ENCODE measurements at places on chromosomes 7 and 10.

DNA sequence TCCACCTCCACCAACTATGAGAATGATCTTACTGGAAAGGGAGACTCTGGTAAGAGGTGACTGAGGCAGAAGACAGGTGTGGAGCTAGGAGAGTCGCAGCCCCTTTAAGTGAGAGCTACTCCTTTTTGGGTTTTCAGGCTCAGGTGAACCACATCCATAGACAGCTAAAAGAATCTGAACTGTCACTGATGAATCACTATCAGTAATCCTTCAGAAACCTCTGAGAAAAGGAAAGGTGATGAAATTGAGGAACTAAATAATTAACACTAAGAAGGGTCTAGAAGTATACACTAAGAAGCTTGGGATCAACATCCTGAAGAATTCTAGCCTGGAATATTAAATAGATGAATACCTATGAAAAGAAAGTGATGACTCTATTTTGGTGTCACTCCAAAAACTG, 83.0 kb downstream of the SORBS1 start:
- no peak for DNase-seq

GRCh38 chr10:25849988-25850387, 84.0 kb upstream of the MYO3A start:
- DNase-seq = no peak

- no peak for DNase-seq
These were observed 212.5 kb upstream of the CELF2 start for GRCh38 chr10:10804998-10805740.

DNA sequence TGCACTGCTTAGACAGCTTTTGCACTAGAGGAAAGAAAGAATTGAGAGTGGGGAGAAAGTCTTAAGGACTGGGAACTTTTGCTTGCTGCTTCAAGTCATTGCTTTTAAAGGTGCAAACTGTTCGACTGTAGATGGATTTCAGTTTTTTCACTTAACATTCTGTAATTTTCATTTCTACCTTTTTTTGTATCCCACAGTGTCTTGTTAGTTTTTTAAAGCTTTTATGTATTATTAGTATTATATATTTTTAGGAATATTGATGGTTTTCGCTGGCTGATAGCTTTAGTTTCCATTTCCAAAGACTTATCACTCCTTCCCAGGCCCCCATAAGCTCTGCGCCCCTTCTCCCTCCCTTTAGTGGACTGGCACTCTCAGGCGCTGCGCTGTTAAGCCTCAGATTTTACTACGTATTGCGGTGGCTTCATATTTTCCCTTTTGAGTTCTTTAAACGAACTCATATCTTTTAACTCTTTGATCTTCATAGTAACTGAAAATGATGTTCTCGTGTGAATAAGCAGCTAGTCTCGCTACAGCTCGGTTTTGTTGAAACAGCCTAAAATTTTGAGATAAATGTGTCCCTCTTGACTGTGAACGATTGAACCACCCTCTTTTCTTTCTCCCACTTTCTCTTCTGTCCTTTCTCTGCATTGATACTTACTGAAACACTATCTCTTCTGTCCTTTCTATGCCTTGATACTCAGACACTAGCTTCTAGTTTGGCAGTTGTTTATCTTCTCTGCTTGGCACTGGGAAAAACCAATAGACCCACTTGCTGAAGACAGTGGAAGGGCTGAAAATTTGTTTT, 2.5 kb upstream of the ETV1 start:
- DNase-seq = no peak

DNA sequence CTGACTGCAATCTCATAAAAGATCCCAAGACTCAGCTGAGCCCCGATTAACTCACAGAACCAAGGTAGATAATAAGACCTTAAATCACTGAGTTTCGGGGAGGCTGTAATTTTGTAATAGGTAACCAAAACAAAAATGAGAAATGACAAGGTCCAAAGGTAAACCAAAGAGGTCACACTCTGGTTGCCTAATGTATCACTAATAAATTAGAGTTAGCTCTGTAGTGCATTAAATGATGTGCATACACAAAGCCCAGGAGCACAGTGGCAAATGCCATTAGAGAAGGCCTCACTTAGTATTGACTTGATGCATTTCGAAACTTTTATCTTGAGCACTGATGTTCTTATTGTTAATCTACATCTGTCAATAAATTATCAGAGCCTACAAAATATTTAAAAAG, 237.7 kb upstream of the CCDC6 start:
- no peak for DNase-seq

DNA sequence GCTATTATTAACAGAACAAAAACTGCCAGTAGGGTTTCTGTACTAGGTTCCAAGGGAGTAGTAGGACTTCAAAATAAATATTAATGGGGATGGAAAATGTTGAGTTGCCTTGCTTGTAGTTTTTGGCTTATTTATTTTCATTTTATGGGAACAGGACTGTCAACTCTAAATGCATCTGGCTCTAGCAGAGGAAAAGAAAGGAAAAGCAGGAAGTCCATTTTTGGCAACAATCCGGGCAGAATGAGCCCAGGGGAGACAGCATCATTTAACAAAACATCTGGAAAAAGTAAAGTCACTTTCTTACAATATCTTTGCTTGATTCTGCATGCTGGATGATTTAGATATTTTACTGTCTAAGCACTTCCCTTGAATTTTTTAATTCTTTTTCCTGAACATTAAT, 69.4 kb downstream of the NOC3L start:
- DNase-seq = no peak

- no peak for DNase-seq
These were observed 596.5 kb downstream of the NXPH1 start for GRCh38 chr7:9029681-9030530.

GRCh38 chr10:47025253-47025539, 114.0 kb downstream of the PTPN20 start:
- no peak for DNase-seq

DNA sequence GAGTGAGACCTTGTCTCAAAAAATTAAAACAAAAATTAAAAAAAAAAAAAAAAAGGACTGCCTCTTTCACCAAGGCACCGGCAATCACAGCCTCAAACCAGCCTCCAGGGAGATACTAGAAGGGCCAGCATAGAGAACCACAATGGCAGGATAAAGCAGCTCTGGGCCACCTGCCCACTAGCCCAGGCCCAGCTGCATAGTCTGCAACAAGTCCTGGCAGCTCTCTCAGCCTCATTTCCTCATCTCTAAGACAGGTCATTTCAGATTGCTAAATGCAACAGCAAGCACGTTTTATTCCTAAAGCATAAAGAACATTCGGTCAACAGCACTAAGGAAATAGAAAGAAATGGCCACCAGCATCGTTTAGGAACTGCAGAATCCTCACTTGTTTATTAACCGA, 28.8 kb downstream of the XPNPEP1 start:
- DNase-seq = no peak

GRCh38 chr10:72321248-72322029, 33.3 kb downstream of the DNAJB12 start:
- no peak for DNase-seq

DNA sequence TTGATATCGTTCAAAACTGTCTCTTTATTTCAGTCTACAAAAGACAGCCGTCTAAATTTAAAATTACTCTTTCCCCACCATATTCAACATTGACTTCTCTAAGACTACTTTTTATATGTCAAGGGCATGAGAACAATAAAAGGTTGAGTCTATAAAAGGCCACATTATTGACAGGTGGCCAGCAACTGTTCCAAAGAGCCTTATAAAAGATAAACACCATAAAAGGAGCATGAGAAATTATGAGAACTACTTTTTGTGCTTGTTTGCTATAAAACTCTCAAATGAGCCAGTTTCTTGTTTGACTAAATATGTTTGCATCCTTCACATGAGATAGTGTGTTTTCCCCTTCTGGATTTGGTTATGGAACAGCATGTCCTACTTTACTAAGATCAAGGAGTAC, 189.2 kb downstream of the THSD7A start:
- no peak for DNase-seq

DNA sequence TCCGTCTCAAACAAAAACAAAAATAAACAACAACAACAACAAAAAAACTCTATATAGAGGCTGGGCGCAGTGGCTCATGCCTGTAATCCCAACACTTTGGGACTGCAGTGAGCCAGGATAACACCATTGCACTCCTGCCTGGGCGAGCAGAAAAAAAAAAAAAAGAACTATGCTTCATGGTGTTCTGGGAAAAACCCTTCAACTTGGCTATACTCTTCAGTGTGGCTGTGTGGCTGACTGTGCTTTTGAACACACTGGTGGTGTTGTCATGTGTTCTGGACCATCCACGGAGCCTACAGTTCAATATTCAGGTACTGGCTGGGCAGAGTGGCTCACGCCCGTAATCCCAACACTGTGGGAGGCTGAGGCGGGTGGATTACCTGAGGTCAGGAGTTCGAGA, 26.5 kb downstream of the SNX8 start:
- no peak for DNase-seq

DNA sequence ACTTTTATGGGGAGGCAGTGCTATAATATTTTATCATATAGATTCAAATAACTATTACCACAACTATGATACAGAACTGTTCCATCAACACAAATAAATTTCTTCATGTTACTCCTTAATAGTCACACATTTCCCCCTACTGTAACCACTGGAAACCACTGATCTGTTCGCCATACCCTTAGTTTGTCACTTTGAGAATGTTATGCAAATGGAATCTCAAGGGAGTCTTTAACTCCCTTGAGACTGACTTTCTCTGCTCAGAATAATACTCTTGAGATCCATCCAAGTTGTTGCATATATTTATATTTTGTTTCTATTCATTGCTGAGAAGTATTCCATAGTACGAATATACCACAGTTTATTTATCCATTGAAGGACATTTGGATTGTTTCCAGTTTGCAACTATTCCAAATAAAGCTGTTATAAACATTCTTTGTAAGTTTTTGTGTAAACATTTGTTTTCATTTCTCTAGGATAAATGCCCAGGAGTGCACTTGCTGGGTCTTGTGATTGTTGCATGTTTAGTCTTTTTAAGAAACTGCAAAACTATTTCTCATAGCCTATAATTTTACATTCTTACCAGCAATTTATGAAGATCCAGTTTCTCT, 19.7 kb upstream of the PON2 start:
- no peak for DNase-seq

DNA sequence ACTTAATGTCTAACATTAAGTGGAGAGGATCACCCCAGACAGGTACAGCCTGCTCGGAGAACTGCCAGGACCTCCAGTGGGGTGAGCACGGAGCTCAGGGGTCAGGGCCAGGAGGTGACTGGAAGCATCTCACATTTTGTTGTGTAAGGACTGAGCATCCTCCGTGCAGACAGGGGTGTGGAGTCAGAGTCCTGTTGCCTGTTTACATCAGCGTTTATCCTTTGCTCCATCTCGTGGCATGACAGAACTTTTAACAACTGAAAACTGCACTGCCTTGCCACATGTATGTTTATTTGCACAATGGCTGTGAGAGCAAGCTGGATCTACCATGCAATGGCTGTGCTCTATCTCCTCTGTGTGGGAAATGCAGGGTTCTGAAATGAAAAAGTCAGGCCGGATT, 175.4 kb upstream of the AKR1E2 start:
- no peak for DNase-seq

DNA sequence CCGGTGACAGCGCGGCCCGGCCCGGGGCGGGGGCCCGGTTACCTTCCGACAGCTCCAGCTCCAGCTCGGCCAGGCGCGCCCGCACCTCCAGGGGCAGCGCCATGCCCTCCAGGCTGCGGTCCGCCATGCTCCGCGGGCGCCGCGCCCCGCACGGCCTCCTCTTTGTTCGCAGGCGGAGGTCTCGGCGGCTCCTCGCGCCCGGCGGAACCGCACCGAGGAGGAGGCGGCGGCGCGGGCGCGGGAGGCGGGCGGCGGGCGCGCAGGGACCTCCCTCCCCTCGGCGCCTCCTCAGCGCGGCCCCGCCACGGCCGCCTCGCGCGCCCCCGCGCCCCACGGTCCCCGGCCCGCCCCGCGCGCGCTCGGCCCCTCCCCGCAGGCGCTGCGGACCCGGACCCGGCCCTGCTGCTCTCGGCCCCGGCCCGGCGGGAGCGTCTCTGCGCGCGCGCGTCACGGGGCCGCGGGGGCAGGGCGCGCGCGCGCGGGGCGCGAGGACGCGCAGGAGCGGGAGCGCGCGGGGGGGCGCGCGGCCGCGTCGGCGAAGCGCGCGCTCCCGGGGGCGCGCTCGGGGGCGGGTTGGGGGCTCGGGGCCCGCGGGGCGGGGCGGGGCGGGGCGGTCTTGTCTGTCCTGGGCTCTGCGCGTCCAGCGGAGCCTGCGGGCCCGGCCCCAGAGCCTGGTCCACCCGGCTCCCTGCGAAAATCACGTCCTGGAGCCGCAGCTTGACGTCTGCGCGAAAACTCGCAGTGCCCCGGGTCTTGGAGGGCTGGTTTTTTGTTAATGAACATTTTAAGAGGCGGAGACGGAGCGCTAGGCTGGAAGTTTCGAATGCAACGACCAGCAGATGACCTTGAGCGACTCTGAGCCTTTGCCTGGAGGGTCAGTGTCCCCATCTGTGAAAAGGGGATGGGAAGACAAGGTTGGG, at the start of gene DIP2C:
TSS of gene DIP2C (minus strand) at position 217 of the 920 bp plus-strand sequence. CDS start at position 127, 90 bp downstream.
- DNase-seq = no peak

- no peak for DNase-seq
These were observed 537.4 kb upstream of the PFKP start for GRCh38 chr10:2529945-2530344.

GRCh38 chr7:44158096-44158872, 17.2 kb upstream of the MYL7 start:
- no peak for DNase-seq

DNA sequence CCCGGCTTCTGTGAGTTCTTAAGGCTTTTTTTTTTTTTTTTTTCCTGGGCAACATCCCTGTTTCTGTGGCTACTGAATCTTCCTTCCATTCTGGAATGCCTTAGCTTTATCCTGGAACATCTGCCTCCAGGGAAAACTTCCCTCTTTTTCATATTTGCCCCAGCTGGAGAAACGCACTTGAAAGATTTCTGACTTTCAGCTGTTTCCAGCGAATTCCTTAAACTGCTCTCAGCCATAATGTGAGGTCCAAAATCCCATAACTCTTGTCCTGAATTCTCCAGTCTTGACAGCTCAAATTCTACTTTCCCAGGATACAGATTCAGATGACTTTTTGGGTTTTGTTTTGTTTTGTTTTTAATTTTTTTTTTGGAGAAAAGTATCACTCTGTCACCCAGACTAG, 263.6 kb upstream of the AUTS2 start:
- DNase-seq = no peak

DNA sequence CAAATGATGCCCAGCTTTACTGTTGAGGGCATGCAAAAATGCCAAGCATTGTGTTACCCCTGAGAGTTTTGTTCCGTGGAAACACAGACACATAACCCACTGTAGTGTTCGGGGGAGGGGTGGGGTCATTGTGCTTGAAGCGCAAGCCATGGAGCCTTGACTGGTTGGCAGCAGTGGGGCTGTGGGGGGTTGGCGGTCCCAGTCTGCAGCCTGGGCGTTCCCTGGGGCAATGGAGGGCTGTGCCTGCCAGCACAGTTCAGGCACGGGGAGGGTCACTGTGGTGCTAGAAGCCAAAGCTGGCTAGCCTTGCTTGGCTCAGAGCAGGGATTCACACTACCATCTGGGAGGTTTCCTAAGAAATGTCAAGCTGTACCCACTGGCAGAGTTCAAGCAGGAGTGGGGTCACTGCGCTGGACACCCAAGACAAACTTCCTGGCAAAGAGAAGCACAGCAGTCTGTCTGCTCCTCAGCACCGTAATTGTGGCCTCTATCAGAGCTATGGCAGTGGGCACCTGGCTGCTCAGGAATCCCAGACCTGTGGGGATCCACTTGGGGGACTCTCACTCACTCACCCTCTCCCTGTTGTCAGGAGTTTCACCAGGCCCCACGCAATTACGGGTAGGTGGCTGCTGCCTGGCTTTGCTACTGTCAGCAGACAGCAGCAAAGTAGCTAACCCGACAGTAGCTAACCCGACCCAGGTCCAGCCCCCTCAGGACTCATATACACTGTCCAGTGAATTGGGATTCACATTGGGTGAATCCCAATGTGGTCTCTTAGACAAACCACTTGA, 292.4 kb downstream of the ZWINT start:
- no peak for DNase-seq

- no peak for DNase-seq
These were observed 23.4 kb upstream of the GSAP start for GRCh38 chr7:77439572-77439971.

All from activated CD8-positive, alpha-beta memory T cell treated with anti-CD3 and anti-CD28 coated beads for 48 hours (primary cell).